ENCODE measurements at places on chromosomes 1 and 21.

GRCh38 chr1:104073463-104073902, 323.8 kb downstream of the AMY1C start:
- DNase-seq: peak; percentile 24

DNA sequence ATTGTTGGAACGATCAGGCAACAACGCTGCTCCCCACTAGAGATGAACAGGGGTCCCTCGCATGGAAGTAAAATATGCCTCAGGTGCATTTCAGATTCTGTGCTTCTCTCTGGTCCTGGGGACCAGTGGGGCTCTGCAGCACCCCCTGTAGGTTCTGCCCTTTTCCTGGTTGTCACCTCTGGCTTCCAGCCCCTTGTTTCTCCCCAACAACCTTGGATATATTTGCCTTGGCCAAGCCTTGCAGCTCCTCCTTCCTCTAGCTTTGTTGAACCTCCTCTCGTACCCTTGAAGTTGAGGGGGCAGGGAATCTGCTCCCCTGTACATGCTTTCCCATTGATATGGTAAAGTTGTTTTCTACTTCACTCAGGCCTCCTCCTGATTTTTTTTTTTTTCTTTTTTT, 5.4 kb upstream of the RGSL1 start:
- peak; percentile 29 for DNase-seq

- DNase-seq: peak; percentile 69
Observed at GRCh38 chr1:165117482-165117881, 239.0 kb downstream of the LMX1A start.

DNA sequence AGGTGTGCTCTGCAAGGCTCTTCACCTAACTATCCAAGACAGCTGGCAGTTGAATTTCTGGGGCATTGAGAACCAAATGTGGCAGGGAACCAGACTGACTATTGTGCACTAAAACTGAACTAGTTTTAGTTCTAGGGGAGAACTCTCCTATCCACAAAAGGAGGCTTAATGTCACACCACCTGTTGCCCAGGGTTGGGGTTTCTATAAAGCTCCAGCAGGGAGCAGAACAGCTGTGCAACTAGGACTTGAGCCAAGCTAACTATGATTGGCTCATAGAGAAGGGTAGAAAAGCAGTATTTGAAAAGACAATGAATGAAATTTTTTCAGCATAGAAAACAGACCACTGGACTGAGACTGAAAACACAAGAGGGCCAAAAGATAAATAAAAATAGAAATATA, 53.3 kb upstream of the FGGY start:
- no peak for DNase-seq

DNA sequence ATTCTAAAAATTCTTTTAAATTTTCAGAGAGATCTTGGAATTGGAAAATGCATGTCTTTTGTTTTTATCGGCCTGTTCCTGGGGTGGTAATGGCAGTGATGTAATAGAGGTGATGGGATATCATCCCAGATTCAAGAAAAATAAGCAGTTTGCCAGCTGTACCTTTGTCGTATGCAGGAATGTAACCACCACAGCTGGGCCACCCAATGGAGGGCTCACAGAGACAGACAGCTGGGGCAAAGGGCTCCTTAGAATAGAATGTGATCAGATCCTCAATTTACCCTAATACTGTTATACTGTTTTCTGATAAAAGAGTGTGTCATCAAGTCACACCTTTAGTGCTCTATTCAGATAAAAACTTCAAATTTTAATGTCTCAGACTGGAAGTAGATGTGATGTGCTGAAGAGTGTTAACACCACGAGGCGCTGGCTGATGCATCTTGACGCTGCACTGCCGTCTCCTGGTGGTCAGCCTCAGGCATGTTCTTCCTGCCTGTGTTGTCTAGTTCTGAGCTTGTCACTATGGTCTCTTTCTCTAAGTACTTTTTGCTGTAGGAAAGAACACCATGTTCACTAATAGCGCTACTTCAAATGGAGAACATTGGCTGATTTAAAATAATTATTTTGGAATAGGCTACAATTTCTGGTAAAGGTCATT, 78.8 kb downstream of the C1orf21 start:
- no peak for DNase-seq

DNA sequence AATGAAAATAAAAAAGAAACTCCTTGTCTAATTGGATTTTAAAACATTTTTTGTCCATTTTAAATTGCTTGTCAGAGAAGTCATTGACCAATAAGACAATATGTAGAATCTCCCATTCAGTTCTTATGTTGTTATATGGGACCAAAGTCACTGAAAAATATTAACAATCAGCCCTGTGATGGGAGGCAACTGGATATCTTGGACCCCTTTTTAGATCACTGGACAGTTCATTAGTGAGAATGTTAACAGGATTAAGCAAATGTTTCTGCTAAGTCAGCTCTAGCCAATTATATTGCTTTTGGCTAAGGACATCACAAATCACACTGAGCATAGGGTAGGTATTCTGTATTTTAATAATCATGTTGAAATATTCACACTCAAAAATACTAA, 609.1 kb upstream of the USP24 start:
- no peak for DNase-seq

- no peak for DNase-seq
Observed at GRCh38 chr1:55035904-55036303, 3.4 kb upstream of the PCSK9 start.

- DNase-seq: peak; percentile 88
Observed at GRCh38 chr1:156727926-156728598, at the start of gene METTL25B. Gene METTL25B, plus strand, starts transcription at chr1:156728469. Its CDS starts 636 bp downstream, at chr1:156729105.

GRCh38 chr1:170149241-170149640, 3.5 kb downstream of the NTMT2 start:
- DNase-seq: no peak

DNA sequence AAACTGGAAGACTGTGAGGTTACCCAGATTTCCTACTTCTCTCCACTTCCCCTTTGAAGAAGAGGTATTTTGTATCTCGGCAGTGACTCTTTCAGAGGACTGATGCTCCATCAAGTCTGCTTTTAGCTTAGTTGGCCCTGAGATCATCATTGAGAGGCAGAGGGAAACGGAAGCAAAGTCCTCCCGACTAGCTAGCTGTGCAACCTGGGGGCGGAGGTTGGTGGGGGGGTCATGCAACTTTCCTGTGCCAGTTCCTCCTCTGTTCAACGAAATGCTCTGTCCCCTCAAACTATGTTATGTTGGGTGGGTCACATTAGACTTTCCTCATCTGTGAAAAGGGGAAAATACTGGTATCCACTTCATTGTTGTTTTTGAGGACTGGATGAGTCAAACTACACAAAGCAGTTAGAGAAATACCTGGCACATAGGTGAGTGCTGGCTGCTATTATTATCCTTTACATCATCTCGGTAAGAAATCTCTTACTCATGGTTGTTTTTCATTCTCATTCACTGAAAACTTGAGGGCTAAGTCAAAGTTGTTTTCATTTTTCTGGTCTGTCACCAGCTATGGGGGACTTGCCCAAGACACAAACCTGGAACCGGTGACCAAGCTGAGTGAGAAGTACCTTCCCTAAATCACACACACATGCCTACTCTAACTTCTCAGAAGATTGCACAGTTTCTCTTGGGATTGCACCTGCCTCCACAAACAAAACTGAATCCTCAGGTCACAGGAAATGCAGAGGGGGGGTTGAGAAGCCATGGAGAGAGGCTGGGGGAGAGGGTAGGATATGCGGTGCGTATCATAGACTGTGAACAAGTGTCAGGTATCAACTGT, 83.3 kb downstream of the ABCA4 start:
- DNase-seq: no peak

DNA sequence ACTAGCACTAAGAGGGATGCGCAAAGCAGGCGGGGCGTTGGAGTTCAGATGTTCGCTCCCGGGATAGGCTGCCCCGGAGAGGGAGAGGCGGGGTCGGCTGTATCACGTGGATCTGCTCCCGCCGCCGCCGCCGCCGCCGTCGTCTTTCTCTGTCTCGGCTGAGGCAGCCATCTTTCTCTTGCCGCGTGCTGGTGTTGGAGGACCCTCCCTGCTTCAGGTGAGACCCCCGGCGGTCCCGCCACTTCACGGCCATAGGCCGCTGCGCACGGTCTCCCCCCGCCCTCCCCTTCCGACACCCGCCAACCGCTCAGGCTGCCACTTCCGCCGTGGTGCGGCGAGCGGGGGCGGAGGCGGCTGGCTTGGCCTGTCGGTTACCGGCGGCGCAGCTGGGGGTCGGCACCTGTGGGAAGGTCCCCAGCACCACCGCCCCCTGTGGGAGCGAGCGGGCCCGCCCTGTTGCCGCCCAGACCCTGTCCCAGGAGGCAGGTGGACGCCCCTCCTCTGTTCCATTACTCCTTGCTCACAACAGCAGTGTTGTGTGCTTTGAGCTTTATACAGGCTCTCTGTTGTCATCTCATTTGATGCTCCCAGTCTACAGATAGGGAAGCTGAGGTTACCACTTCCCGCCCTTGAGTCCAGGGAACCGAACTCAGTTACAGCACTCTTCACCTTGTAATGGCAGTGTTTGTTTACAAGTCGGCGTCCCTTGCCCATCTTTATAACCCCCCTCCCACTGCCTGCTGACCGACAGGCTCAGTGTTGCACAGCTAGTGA, at the start of gene BTF3L4:
TSS of gene BTF3L4 (plus strand) at position 133 of the 774 bp plus-strand sequence. CDS start 3,553 bp downstream, outside the sequence.
- peak; percentile 98 for DNase-seq

DNA sequence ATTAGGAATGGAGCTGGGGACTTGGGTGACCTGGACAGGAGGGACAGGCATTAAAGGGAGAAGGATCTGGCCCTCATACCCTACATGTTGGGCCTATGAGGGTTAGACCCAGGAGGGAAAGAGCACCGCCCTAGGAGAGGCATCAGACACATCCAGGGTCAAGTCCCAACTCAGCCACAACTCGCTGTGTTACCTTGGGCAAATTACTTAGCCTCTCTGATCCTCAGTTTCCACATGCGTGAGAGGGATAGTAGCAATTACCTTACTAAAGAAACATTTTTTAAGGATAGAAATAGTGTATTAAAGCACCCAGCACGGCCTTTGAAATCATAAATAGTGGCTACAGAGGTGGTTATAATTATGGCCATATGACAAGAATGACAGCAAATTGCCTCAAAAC, 20.1 kb upstream of the SELENON start:
- no peak for DNase-seq

- DNase-seq: no peak
Observed at GRCh38 chr1:89607156-89607555, 25.8 kb upstream of the LRRC8C start.

DNA sequence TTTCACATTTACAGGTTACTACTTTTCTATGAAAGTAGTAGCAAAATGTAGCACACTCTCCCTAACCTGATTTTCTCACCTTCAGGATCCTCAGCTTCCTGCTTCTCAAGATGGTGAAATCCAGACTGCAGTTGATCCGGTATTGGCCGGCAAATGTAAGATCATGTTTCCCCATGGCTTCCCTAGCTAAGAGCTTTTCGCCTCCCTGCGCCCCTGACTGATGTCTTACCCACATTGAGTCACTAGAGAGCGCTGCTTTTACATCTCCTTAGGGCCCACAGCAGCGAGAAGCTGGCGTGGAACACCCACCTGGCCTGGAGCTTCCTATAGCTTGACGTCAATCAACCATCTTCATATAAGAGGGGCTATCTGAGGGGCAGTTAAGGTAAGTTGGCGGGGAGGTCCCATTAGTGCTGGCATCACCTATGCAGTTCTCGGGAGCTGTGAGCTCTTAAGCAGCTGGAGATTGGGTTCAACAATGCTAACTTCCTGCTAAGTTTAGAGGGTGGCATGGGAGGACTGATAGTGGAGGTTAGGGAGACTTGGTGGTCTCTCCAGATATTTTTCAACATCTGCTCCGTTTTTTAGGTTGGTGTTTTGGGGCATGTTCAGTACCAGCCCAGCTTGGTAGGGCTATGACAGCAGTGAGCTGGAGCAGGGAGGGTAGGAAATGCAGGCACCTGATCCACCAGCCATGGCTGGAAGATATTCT, 5.5 kb downstream of the PTPN7 start:
- DNase-seq: peak; percentile 84

DNA sequence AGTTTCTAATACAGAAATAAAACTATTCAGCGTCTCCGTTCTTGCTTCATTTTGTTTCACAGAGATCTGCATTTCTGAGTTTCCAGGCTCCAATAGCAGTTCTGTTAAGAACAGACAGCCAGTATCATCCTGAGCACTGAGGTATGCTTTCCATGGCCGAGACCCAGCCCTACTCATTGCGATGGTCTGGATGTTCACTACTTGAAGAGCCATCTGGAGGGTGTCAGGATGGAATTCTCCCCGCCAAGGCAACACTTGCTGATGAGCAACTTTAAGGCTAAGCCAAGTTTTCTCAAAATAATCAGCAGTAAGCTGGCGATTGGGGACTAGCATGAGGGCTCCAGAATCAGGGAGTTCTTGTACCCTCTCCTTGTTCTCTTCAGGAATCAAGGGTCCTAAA, 7.7 kb upstream of the BCL2L15 start:
- no peak for DNase-seq

DNA sequence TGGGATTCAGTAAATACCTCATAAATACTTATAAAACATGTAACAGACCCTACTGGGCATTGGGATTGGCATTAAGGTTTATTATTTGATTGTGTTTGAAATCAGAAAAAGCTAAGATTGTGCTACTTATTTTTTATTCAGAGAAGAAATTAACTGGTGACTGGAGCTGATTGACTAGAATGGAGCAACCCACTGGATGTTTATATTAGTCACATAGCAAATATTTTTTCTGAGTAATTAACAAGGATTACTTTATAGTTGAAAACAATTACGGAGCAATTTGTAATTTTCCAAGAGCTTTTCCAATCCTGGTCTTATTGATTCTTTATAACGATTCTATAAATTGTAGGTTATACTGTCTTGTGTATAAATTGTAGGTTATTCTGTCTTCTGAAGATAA, 208.7 kb downstream of the HLX start:
- DNase-seq: no peak

GRCh38 chr1:14334336-14335176, 263.9 kb upstream of the KAZN start:
- DNase-seq: no peak

DNA sequence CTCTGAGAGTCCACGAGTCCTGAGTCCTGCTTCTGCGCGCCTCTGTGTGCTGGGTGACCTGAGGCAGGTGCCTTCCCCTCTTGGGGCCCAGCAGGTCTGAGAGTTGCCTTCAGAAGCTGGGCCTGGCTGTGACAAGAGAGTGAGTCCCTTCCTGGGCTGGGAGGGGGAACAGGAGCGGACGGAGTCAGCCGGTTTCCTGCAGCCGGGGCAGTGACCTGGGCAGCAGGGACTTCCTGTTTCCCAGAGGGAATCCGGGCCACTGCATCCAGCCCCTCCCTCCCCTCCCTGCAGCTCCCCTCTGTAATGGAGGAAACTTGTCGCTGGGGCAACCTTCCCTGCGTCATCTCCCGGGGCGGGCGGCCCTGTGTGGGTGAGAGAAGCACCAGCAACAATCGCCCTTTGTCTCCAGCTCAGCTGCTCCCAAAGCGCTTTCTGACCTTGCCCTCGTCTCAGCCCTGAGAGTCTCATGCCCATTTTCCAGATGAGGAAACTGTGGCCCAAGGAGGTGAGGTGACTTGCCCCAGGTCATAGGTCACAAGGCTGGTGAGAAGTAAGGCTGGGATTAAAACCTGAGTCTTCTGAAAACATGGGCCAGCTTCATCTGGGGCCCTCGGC, 61.1 kb downstream of the SDC3 start:
- DNase-seq: peak; percentile 85

GRCh38 chr1:178818416-178818815, 52.5 kb downstream of the ANGPTL1 start:
- no peak for DNase-seq

GRCh38 chr1:37031429-37031828, 2.9 kb downstream of the GRIK3 start:
- DNase-seq: no peak
